ENCODE measurements at places on chromosomes 12 and 14. TPM values are rescaled to one million over a fixed set of nuclear protein-coding genes. Genes with fewer than 3 reads are reported as not detected.

Gene KITLG
- not detected for total RNA-seq

Gene KRT6C
- not detected for total RNA-seq

DNA sequence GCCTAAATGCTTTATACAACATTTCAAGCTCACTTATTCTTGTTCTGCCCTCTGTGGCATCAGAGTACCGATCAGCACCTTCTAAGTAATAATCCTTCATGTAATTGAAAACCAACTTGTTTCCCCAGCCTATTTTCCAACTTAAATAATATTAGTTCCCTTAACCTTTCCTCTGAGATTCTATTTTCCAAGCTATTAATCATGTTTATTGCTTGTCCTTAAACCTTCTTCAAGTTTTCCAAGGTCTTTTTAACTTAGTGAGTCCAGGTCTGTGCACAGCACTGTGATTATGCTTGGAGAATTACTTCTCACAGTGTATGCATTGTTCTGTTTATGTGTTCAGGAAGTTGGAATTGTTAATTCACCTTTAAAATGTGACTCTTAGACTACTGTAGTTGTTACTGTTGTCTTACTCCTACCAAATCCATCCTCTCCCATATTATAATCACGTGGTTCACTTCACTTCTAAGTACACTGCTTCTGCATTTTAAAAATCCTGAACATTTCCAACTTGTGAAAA, 1039.3 kb upstream of the FOXG1 start:
- DNase-seq = no peak

DNA sequence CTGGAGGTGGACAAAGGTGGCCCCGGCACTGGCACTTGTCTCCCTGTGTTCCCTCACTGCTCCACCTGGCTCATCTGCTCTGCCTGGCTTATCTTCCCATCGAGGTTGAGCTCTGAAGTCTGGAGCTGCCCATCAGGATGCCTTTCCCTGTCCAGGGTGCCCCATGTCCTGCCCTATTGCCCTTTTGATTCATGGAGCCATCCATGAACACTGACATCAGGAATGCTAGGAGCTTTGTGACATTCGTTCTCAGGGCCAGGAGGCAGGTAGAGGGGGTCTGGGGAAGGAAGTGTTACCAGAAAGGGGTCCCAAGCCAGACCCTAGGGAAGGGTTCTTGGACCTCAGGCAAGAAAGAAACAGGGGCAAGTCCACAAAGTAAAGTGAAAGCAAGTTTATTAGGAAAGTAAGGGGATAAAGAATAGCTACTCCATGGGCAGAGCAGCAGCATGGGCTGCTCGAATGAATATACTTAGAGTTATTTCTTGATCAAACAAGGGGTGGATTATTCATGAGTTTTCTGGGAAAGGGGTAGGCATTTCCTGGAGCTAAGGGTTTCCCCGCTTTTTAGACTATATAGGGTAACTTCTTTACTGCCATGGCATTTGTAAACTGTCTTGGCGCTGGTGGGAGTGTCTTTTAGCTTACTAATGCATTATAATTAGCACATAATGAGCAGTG, 51.6 kb downstream of the RIN3 start:
- no peak for DNase-seq

DNA sequence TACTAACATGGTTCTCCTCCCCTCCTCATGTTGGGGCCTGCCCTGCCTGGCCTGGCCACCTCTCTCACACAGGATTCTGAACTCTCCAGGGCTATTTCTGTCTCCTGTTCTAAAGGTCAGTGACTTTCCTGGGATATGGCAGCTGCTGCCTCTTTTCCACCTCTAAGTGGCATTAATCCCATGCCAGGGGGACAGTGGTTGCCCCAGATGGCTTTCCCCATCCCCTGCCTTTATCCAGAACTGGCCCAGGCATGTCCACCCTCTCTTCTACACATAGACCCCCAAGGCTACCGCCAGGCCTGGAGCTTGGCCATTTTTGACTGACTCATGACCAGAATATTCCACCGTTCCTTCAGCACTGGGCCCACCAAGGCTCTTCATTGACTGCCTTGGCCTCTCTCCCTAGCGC, 90.4 kb downstream of the IRF2BPL start:
- no peak for DNase-seq

DNA sequence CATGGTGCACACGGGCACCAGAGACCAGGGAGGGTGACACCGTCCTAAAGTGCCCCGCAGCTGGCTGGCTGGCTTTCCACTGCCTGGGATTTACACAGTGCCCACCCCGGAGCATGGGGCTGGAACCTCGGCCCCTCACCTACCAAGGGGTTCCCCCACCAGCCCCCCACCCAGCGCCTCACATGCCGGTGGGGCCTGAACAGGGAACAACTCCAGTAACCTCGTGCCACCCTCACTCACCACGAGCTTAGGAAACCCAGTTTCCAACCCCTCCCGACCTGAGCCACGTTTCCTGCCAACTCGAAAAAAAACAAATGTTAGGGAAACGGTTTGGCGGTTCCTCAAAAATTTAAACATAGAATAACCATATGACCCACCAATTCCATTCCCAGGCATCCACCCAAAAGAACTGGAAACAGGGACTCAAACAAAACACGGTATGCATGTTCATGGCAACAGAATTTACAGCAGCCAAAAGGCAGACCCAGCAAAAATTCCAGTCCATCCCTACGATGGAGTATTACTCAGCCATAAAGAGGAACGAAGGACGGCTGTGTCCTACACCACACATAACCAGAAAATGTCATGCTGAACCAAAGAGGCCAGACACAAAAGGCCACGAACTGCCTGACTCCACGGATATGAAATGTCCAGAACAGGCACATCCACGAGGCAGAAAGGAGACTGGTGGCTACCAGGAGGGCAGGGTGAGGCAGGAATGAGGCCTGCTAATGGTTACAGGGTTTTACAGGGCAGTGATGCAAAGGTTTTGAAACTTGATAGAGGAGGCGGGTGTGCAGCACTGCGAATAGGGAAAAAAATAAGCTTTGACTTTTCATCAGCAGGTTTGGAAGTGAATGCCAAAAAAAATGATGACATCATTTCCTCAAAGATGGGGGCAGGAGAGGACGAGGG, 68.9 kb downstream of the NCOR2 start:
- DNase-seq = no peak

All from natural killer cell treated with Interleukin-12 subunit alpha and Interleukin-12 subunit beta and Interleukin-15 and Interleukin-18, amount 100 ng/mL, for 72 hours (primary cell).